ENCODE measurements at places on chromosomes 1 and 21.

- DNase-seq, result no peak
Observed at GRCh38 chr1:67078291-67078690, 24.3 kb upstream of the SLC35D1 start.

DNA sequence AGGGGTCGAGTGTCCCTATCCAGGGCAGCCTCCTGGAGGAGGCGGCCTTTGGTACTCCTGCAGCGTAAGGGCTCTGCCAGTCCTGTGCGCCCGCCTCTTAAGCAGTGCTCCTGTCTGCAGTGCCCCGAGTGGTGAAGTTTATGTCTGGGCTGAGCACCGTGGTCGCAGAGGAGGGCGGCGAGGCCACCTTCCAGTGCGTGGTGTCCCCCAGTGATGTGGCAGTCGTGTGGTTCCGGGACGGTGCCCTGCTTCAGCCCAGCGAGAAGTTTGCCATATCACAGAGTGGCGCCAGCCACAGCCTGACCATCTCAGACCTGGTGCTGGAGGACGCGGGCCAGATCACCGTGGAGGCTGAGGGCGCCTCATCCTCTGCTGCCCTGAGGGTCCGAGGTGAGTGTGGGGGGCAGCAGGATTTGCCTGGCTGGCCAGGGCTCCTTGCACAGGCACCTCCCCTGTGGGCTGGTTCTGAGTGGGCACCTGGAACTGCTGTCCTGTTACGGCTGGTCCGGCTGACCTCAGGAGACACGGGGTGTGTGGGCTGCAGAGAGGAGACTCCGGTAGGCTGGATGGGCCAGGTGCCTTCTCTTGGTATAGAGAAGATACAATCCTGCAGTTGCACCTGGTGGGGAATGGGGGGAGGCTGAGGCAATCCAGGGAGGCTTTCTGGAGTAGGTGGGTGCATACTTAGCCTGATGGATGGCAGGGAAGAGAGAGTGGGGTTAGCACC is 66.8 kb downstream of the OBSCN start:
- peak; percentile 77 for DNase-seq

DNA sequence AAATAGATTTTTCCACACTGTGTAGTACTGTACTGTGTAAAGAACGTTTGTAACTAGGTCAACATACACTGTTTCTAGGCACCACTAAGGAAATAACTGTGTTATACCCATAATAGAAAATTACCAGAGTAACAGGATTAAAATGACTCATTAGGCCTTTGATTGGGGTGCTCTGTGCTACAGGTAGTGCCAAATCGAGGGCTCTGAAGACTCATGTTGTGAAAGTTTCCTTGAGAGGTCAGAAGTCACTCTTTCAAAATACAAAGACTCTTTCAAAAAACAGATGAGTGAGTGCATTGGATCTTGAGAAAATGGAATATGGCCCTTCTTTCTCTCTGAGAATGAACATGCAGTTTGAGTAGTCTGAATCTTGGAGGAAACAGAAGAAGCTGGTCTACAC is 143.0 kb downstream of the MRPL39 start:
- DNase-seq, result no peak

DNA sequence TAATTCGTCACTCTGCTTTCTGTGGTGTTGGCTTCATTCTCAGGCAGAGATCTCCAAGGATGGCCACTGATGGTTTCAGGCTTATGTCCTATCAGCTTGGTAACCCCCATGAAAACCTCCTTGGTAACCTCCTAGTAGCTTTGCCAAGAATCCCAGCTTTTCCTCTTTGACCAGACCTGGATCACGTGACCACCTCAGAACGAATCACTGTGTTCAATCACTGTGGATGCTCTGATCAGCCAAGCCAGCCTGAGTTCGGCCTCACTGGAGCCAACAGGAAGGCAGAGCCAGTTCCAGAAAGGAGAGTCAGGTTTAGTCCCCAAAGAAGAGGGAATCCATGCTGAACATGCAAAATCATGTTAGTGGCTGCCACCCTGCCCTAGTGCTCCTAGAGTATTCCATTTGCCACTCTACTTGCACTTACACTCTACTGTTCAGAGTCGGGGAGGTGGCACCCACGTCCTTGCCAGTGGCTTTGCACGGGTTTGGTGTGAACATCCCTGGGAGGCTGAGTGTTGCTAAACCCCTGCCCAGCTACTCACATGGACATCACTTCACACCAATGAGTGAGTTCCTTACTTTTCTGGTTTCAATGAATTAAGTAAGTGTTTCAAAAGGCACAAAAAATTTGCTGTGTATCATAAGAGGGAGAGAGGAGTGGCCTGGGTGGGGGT is 33.5 kb upstream of the SSBP3 start:
- DNase-seq, result no peak

DNA sequence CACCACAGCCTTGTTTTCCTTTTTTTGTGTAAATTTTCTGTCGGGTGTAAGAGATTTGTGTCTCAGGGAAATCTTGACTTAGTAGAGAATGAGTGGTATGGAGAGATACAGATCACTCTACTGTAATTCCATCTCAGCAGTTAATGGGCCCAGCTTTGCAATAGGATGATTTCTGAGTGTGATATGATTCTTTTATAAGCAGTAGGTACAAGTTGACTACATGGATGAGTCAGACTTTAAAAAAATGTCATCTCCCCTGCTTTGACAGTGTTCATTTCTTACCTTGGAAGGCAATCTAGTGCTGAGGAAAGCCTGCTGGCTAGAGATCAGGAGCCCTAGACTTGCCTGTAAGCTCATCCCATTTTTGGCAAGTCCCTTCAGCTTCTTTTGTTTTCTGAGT is 261.9 kb downstream of the RYR2 start:
- DNase-seq, result no peak

- no peak for DNase-seq
Observed at GRCh38 chr1:47229031-47229885, 2.8 kb downstream of the TAL1 start.

- no peak for DNase-seq
Observed at GRCh38 chr1:109790735-109791494, 27.2 kb upstream of the EPS8L3 start.

GRCh38 chr1:223820515-223820858 is 25.3 kb downstream of the TP53BP2 start:
- no peak for DNase-seq

- no peak for DNase-seq
Observed at GRCh38 chr1:248779350-248779749, 23.8 kb upstream of the LYPD8 start.

All from vagina (tissue), 2 donors.